ENCODE measurements at places on chromosomes 1 and 21.

DNA sequence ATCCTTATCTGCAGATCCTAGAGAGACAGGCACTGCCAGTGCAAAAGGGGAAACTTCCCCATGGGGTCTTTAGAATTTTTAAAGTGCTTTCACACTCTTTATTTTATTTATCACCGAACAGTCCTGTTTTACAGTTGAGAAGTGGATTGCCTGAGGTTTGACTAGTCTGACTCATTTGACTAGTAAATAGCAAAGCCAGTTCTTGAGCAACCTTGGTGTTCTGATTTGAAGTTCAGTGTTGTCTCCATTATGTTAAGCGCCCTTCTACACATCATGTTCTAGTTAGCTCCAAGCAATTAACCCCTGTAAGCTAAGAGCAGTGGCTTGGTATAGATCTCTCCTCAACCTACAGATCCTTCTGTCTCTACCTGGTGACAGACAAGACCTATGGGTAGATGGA is 262.9 kb downstream of the CACNA1E start:
- DNase-seq: no peak

DNA sequence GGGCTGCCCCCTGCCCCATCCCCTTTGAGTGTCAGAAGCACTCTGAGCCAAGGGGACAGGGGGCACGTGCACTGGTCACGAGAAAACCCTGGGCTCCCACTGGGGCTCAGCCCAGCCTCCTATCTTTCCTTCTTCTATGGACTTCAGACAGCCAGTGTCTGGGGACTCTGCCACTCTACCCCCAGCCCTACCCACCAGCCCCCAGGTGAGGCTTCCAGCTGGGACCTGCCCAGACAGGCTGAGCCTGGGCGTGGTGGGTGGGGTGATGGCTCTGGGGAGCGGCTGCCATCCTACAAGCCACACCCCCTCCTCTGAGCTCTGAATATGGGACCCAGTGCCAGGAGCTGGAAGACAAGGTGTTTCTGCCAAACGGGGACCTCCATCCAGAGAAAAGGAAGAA is 8.0 kb upstream of the SFN start:
- no peak for DNase-seq

DNA sequence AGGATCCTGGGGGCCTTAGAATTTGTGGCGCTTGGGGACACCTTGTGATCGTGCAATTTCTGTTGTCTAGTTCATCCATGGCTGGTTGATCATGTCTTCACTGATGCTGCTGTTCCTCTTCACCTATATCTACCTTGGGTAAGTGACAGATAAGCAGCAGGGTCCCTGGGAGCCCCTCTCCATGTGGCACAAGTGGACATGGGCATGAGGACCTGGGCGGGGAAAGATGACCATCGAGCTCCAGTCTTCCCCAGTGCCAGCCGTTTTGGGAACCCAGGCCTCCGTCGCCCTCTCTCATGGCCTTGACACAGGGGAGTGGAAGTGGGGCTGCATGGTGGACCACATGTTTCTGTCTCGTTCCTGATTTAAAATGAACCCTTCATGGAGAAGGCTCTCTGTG is 17.6 kb downstream of the PSEN2 start:
- DNase-seq: no peak

GRCh38 chr1:202656951-202657646 is 53.2 kb downstream of the SYT2 start:
- DNase-seq: no peak

- no peak for DNase-seq
Observed at GRCh38 chr1:241589521-241589920, 50.6 kb downstream of the CHML start.

DNA sequence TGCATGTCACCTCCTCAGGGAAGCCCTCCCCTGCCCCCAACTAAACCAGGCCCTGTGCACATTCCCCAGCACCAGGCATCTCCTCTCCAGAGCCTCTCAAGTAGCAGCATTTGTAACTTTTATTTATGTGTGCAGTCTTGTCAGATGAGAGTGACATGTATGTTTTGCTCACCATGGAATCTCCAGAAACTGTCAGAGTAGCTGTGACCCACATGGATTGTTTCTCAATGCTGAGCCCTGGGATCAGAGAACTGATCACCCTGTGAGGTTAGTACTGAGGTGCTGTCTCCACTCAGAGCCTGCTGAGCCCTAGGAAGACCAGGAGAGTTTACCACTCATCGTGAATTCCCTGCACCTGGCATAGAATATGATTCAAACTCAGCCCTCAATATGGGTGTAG is 190.9 kb upstream of the EDN2 start:
- no peak for DNase-seq

- DNase-seq: peak; percentile 94
Observed at GRCh38 chr1:27603681-27604578, at the start of gene AHDC1. AHDC1 (minus strand) TSS chr1:27604144; CDS start chr1:27552115, 52,029 bp downstream.

GRCh38 chr1:6314503-6314902 is 53.6 kb upstream of the GPR153 start:
- no peak for DNase-seq

DNA sequence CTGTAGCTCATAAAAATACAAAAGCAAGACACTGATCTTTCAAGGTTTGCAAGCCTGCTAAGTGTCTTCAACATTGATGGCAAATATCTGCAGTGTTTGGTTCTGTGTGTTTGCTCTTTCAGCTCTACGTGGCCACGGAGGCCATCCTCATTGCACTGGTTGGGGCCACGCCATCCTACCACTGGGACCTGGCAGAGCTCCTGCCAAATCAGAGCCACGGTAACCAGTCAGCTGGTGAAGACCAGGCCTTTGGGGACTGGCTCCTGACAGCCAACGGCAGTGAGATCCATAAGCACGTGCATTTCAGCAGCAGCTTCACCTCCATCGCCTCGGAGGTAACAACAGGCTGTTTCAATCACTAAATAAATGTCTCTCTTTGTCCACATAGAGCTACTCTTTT is 15.6 kb downstream of the SLC22A15 start:
- DNase-seq: no peak

DNA sequence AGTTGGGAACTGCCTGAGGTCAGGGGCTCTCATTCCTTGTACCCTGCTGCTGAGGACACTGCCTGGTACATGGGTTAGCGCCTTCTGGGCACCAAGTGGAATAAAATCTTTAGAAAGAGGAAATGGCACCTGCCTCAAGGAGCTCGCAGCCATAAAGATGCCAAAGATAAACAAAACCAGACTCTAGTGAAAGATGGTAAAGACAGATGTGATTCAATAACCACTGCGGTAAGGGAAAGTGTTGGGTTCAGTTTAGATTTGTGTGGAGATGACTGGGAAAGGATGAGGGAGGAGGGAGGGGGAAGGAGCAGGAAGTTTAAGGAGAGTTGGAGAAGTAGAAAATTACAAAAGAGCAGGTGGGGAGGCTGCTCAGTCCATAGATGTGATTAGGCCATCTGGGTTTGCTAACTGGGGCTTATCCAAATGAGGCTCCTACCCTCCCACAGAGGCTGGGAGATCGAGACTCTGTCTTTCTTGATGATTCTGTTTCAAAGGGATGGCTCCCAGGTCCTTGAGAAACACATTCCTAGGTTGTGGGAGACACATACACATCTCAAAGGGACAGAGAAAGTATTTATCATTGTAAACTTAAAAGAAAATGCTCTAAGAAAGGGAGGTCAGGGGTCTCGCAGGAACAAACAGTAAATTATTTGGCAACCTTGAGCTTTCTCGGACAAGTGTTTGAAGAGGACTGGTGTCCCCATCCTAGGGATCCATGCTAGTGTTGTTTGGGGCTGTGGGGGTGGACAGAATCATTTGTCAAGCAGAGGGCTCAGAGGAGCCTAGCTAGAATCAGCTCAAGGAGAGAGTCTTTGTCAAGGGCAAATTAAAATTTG is 65.7 kb upstream of the MORC3 start:
- DNase-seq: no peak

GRCh38 chr21:34647555-34647954 is 21.2 kb upstream of the CLIC6 start:
- no peak for DNase-seq

DNA sequence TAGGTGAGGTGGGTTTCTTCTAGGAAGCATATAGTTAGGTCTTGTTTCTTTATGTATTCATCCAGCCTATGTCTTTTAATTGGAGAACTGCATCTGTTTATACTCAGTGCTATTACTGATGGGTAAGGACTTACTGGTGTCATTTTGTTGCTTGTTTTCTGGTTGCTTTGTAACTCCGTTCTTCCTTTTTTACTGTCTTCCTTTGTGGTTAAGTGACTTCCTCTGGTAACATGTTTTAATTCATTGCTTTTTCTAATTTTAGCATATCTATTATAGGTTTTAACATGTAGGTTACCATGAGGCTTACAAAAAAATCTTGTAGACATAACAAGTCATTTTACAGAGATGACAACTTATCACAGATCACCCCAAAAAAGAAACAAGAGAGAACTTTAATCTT is 160.8 kb downstream of the VAV3 start:
- peak; percentile 25 for DNase-seq

DNA sequence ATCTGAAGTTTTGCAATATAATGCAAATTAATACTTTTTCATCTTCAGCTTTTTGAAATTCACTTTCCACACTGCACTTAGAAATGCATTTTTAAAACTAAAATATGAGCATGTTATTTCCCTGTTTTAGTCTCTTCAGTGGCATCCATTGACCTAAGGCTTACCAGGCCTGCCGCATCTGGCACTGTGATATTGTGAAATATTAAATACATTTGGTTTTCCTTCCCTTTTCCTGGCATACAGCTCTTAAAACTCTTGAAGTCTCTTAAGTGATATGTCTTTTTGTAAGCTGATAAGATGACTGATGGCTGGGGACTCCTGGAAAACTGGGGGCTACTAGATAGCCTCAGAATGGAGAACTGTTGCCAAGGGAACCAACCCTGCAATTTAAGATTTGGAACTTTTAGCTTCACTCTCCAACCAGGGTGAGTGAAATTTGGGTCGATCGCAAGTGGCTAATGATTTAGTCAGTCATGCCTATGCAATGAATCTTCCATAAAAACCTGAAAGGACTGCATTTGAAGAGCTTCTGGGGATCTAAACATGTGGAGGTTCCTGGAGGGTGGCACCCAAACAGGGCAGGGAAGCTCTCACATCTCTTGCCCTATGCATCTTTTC is 75.5 kb upstream of the PDC start:
- DNase-seq: no peak

DNA sequence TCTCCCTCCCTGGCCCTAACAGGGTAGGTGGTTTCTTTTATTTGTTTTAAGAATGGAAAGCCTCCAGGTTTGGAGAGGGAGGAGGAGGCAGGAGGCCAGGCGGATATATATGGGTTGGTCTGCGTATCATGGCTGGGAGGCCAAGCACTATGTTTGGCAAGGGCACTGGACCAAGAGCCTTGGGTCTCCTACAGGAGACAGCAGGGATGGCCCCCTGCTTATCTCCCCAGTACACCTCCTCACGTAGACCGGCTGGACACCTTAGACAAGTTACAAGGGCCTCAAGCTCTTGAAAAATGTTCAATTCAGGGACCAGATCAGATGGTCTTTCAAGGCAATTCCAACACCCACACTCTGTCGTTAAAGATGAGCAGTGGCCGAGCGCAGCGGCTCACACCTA is 10.9 kb downstream of the SLC41A1 start:
- DNase-seq: no peak

- no peak for DNase-seq
Observed at GRCh38 chr1:235858766-235859165, 7.9 kb downstream of the LYST start.

DNA sequence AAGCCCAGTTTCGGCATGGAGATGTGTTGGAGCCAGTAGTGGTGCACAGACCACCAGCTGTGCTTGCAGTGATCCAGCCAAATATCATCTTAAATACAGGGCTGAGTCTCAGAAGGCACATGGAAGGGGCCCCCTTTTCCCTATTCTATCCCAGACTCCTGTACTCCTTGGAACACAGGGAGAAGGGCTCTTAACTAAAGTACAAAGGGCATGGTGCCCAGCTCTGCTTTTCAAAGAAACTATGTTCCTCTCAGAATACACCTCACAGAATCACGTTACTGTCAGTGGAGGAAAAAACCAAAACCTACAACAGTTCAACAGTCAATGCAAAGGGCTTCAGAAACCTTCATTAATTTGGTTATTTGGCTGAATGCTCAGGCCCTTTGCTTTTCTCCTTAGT is 180.6 kb upstream of the C1orf105 start:
- DNase-seq: no peak

- no peak for DNase-seq
Observed at GRCh38 chr1:179003512-179004066, 22.1 kb upstream of the FAM20B start.

DNA sequence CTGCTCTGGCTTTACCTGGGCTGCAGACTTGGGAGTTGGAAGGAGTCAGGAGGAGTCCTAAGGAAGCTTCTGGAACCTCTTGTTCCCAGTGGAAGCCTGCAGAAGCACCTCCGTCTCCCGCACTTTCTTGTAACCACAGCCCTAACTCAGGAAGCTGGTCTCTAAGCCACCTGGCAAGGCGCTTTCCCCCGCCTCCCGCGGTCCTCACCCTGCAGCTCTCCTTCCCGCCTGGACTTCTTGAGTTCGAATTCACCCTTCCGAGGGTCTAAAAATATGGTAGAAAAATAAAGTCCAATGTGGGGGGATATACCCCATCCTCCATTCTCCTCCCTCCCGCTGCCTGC is 15.1 kb downstream of the PAX7 start:
- DNase-seq: no peak

DNA sequence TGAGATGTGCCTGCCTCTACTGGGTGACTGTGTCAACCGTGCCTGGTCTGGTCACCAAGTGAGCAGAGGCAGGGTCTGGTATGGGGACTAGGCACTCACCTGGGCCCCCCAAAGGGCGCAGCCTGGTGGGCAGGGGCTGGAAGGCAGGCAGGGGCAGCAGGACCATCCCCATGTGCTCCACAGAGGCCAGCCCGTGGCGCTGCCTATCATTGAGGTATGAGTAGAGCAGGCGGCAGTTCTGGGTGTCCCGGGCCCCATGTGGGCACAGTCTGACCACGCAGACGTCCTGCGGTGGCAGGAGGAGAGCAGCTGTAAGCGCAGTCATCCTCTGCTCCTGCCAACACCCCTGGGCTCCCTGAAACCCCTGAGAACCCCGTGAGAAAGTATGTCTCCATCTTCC is 23.7 kb downstream of the SPOCD1 start:
- DNase-seq: no peak

- DNase-seq: no peak
Observed at GRCh38 chr21:14657241-14658008, 111.3 kb upstream of the SAMSN1 start.

DNA sequence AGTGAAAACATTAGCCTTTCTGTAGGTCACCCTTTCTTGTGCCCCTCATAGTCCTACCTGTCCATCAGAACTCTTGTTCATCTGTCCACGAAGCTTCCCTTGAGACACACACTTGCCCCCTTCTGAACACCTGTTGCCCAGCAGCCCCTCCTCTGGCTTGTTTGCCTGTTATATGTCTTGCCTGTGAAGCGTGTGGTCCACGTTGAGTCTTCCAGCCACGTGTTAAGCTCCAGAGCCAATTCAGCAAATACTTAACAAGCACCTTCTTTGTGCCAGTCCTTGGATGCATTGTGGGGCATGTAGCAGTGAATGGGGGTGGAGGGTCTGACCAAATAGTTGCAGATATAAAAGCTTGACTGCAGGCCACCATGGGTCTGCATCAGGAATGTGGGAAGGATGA is 66.6 kb downstream of the MAN1C1 start:
- DNase-seq: no peak

- DNase-seq: no peak
Observed at GRCh38 chr1:33805988-33806387, 57.9 kb upstream of the HMGB4 start.

Measured in CD4-positive, alpha-beta memory T cell (primary cell).